ENCODE measurements at places on chromosomes 5 and 9.

GRCh38 chr9:36967997-36968396 is 66.1 kb downstream of the PAX5 start:
- DNase-seq = no peak

DNA sequence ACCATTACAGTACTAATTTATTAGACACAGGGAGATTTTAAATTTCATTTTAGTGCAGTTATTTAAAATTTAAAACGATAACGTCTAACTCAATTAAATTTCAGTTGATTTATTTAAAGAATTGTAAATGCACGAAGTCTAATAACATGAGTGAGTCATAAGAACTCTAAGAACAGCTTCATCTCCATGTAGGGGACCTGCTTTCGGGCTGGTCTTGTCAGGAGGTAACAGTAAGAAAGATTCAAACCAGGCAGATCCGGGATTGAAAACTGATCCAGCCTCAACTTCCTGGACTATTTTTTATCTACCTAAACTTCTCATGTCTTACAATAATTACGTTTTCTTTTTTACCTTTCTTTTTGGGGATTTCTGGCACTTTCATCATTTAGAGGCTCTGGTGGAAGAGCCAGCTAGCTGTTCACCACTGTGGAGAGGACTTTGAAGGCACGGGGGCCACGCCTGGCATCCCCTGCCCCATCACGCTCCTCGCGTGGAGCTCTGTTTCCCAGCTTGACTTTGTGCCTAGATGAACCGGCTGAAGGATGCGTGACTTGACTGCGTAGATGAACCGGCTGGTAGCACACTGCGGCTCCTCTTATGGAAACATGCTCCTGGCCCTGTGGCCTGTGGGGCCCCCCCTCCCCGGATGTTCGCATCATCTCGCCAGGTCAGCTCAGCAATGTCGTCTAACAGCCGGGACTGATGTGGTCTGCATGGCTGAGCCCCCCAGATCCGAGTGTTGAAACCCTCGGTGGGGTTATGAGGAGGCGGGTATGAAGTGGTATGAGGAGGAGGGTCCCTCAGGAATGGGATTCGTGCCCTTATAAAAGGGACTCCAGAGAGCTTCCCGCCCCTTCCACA is 26.0 kb downstream of the NDUFS6 start:
- no peak for DNase-seq

DNA sequence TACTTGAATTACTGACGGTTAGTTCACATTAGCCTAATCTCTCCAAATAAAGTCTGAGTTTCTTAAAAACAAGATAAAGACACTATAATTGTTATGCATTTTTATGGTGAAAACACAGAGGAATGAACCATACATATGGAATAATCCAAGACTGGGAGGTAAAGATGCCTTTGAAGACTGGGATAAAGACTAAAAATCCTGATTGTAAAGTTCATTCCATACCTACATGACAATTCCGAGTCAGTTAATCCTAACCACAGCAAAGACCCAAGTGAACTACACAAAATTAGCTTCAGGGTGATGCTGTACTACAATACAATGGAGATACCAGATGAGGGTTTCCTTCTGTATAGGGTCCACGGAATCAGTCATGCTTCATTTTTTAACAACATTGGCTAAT is 6.3 kb downstream of the AP3B1 start:
- no peak for DNase-seq

DNA sequence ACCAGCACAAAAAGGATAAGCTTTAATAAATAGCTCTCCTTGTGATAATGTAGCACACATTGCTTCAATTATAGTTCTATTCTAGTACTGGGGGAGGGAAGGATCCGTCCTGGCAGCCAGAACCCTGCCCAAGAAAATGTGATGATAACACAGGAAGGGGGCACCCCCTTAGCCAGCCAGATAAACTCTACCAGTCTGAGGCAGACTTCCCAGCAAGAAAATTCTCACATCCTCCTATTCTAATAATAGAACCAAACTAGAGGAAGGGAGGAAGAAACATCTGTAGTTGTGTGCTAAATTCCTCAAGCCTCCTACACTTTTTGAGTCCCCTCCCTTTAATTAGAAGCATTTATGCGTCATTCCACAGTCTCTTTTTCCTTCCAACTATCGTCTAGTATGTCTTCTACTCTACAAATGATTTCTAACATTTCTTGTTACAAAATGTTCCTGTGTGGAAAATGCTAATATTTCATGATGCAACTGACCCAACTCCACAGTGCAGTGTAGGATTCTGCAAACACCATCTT is 261.0 kb downstream of the SEMA5A start:
- DNase-seq = no peak

DNA sequence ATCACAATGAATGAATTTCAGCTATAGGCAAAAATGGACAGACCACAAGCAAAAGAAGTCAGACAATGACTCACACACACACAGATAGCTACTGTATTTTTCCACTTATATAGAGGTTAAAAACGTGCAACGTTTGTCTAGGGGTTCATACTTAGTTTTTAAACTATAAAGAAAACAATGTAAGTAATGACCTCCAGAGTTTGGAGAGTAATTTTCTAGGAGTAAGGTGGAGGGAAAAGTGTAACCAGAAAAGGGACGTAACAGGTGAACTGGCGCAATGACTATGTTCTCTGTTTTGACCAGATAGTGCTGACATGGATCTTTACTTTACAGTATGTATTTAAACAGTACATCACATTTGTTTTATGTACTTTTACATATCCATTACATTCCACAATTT is 51.1 kb downstream of the FNIP1 start:
- no peak for DNase-seq

DNA sequence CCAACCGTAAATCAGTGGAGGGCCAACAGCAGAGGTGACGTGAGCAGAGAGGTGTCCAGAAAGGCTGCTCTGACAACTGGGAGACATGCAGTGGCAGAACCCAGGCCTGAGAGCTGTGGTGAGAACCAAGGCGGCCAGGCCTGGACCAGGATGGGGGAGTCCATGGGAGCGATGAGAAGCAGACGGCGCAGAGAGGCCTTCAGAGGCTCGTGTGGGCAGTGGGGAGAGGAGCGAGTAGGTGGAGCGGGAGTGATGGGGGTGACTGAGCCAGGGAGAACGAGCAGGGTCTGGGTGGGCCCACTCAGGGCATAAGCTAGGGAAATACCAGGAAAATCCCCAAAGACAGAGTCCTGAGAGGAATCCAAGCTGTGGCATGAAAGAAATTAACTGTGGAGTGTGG is 7.9 kb upstream of the IL3 start:
- no peak for DNase-seq

GRCh38 chr5:100827481-100827889 is 75.6 kb downstream of the ST8SIA4 start:
- no peak for DNase-seq

DNA sequence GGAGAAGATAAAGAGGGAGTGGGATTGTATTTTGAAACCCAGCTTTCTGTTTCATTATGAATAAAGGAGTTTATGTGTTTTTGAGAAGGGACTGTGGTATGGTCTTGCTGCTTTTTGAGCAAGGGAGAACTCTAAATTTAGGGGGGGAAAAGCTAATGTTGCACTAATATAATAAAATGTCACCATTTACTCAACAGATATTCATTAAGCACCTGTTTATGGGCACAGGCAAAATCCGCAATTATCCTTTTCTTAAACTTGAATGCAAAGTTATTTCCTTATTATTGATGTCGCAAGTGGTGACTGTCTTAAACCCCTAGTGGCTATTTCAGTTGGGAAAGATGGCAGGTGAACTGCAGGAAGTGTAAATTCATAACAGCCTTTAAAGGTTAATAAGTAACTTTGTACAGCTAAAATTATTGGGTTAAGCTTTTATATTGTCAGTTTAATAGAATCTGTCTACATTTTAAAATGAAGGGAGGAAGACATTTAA is 1.5 kb downstream of the CDC42SE2 start:
- DNase-seq = no peak

DNA sequence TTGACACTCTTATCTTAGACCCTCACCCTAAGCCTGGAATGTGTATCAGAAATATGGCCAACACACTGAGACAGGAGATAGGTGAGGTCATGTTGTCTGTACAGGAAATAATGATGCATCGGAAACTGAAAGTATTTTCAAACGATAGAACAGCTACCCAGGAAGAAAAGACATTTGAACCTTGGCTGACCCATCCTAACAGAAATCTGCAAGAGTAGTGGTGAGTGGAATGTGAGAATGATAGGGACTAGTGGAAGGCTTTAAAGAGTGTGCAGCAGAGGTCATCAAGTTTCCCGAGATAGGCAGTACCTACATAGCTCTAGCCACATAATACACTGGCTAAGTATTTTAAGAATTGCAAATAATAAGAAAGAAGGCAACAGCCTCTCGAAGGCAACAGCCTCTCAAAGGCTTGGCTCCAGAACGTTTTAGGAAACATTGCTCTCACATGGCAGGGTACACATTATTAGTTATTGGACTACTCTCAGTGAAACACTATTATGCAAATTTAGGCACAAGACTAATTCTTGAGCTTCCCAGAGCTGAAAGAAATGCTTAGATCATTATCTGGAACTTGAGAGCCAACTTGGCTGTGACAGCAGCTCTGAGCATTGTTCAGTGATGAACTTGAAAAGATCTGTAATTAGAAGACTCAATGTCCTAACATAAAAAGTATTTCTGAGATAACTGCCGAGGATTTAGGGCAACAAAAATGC is 133.1 kb upstream of the FBXL7 start:
- no peak for DNase-seq

DNA sequence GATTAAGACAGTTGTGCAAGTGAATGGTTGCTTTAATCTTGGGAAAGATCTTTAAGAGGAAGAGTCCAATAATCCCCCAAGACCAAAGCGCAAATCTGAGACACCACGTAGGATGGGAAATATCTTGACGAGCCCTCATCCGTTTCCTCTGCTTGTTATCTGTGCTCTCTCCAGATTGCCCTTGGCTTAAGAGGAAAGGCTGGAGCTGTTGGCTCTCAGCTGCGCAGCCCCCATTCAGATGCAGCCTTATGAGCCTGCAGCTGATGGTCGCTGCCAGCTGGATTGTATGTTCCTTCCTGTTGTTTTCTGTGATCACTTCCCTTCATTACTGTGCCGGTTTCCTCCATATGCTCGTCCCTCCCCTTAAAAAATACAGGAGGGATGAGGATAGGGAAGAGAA is 47.7 kb downstream of the PWWP2A start:
- no peak for DNase-seq

- no peak for DNase-seq
Observed at GRCh38 chr9:84067821-84068220, 87.2 kb downstream of the RMI1 start.

- no peak for DNase-seq
Observed at GRCh38 chr5:134543820-134544614, 18.5 kb downstream of the JADE2 start.

GRCh38 chr9:109639674-109640579 is 140.1 kb upstream of the PALM2AKAP2 start:
- DNase-seq = no peak

- no peak for DNase-seq
Observed at GRCh38 chr9:131834721-131835120, 94.8 kb upstream of the RAPGEF1 start.

DNA sequence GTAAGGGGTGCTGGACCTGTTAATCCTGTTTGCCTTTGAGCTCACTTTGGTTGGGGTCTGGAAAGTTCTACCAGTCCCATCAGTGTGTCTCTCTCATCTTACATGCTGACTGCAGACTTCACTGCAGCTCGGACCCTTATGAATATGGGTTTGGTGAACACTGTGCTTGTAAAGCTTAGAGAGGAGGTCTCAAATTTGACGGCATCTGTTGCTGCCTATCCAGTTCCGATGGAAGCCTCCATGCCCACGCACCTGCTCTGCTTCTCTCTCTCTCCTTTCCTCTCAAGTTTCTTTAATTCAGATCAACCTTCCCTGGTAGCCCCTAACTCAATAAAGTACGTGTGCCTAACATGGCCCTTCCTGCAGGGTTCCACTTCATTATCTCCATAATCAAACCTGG is 217.9 kb downstream of the HSPA4 start:
- no peak for DNase-seq

DNA sequence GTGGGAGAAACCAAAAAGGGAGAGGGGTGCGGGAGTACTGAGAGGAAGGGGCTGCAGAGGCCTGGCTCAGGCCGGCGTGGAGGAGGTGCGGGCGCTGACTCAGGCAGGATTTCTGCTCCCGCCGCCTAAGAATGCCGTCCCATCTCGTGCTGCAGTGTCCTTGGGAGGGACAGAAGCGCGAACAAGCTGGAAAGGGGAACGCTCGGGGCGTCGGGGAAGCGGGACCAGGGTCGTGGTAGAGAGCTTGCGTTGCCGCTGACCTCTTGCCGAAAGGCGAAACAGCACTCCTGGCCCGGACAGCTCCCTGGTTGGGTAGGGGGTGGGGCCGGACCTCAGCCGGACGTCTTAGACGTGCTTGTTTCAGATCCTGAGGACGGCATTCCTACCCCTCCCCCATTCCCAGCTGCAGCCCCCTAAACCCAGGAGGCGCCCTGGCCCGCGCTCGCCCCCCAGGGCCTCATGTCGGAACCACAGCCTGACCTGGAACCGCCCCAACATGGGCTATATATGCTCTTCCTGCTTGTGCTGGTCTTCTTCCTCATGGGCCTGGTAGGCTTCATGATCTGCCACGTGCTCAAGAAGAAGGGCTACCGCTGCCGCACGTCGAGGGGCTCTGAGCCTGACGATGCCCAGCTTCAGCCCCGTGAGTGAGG is 1.1 kb downstream of the RELL2 start:
- DNase-seq = no peak

- no peak for DNase-seq
Observed at GRCh38 chr9:89531766-89532165, 33.9 kb upstream of the SEMA4D start.

DNA sequence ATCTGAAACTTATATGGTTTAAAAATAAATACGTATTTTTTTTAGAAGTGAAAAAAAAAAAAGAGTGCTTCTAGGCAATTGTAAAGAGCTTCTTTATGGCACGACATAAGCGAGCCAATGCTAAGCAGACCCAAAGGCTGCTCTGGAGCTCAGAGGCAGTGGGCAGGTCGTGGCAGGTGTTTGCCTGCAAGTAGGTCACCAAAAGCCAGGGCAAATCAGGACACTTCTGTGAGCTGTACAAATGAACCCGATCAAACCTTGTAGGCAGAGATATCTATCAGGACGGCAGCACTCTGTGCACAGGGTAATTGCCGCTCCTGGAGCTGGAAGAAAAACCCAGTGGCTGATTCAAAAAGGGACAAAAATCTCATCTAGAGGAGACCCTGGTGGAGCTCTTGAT is 75.9 kb downstream of the IRX2 start:
- DNase-seq = no peak

DNA sequence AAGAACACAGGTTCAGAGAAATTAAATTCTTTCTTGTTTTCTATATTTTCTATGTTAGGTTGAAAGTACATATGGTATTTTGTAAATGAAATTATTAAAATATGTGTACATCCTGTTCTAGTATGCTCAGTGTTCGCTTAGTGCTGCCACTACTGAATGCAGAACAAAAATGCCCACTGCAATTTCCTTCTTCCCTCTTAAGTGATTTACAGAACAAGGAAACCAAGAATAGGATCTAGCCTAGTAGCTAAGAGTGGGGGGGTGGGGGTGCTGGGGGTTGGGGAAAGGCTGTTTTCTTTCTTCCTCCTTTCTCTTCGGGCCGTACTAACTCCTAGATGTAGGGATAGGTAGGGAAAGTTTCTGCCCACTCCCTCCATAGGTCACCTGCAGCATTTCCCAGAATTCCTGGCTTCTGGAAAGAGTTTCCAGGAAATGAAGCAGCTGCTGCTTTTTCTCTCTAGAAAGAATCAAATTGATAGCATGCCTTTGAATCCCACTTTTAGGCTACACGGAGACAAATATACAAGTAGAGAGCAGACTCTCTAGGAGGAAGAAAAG is 15.7 kb downstream of the SPATA9 start:
- DNase-seq = no peak
